Activated CD4-positive, alpha-beta memory T cell treated with anti-CD3 and anti-CD28 coated beads, Interleukin-2, amount 10 ng/mL, durations not matched to agents 7 days and 5 days (primary cell): ENCODE measurements at places on chromosomes 4 and X.

- no peak for DNase-seq
Measured at GRCh38 chrX:105150557-105150956, 69.9 kb downstream of the TEX13A start.

DNA sequence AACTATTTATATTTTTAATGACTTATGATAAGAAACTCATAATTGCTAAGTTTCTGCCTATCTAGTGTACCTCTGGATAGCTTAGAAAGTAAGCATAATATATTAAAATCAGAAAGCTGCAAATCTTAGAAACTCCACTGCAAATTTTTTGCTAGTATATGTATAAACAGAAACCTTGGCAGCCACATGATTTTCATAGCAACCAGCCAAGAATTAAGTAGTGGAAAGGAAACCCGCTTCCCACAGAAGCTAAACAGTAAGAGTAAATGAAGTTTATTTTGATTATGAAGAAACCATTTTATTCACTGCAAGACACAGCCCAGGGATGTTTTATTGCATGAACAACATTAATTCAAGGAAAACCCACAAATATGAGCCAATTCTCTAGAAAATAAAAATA lies 872.5 kb upstream of the ADGRL3 start:
- DNase-seq: no peak

GRCh38 chr4:73998040-73999011 lies at the start of gene CXCL5:
Gene CXCL5, minus strand, starts transcription at chr4:73998677. Its CDS starts 96 bp downstream, at chr4:73998581.
- no peak for DNase-seq

GRCh38 chr4:152304220-152304619 lies 231.7 kb downstream of the FBXW7 start:
- no peak for DNase-seq

- no peak for DNase-seq
Measured at GRCh38 chr4:26402458-26402857, 81.6 kb downstream of the RBPJ start.

- DNase-seq: no peak
Measured at GRCh38 chr4:8128100-8128856, 30.3 kb downstream of the ABLIM2 start.

- no peak for DNase-seq
Measured at GRCh38 chr4:123556526-123556925, 159.9 kb downstream of the SPRY1 start.

- no peak for DNase-seq
Measured at GRCh38 chrX:56804867-56805266, 75.8 kb downstream of the NBDY start.

GRCh38 chr4:115272185-115272584 lies 158.8 kb upstream of the NDST4 start:
- DNase-seq: no peak

DNA sequence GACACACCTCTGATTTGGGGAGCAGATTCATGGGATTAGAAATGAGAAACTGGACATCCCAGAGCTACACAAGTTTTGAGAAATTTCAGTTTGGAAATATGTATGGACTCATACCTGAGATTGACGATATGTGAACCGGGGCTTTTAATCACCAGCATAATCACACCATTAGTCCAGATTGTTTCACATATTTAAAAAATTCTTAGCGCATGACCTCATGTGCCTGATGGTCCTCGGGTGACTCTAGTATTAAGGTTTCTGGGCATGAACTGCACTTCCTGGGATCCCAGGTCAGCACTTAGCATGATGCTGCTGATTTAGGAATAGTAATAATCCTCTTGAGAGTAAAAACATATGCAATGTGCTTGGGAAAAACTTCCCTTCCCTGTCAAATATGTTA lies 91.9 kb upstream of the BCOR start:
- no peak for DNase-seq

DNA sequence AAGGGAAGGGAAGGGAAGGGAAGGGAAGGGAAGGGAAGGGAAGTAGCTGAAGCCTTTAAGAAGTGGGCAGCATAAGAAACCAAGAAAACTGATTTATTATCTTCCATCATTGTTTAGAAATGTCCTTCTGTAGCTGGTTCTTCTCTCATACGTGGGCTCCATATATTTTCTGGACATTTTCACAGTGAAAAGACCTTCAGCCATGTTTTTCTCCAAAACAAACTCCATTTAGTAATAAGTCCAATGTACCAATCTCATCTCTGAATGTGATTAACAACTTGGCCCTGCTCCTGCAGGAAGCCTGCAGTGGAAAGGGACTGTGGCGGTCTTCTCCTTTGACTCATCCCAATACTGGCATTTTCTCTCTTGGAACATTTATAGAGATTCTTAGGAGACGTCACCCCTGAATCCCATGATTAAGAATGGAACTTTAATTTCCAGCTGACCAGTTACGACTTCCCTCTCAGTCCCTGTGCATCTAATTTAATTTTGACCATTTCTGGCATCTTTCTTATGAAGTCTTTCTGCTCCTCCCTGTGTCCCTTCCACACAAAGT lies 96.6 kb upstream of the GUCY1A1 start:
- no peak for DNase-seq

GRCh38 chrX:108091878-108092291 lies 307 bp downstream of the ATG4A start:
- DNase-seq: no peak

DNA sequence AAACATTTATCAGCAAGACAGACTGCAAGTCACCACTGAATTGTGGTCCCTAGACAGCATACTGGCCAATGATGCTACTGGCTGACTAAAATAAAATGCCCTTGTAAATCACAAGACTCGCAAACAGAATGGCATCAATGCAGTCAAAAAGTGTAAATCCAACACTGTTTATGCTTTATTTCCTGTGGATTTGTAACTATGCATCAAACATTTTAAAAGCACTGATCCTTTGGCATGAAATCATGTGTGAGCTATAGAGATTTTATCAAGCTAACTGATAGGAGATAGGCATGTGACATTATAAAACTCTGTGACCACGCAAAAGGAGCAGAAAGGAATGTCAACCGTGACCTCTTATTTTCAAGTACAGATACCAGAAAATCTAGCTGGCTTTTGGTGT lies 20.8 kb downstream of the MBNL3 start:
- no peak for DNase-seq

DNA sequence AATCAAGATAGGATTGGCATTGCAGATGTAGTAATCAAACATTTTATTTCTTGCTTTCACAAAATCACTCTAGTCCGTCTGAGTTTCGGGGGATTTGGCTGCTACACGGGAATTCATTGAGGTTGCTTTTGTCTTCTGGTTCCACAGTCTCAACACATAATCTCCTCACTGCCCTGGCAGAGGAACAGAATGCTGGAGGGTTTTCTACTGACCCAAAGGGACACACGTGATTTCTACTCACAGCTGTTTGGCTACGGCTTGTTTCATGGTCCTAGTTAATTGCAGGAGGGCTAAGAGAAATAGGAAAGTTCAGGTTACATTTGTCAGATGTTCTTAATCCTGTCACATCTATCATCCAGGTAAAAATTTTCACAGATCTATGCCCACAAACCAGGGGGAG lies 1811.6 kb downstream of the ARAP2 start:
- DNase-seq: no peak

DNA sequence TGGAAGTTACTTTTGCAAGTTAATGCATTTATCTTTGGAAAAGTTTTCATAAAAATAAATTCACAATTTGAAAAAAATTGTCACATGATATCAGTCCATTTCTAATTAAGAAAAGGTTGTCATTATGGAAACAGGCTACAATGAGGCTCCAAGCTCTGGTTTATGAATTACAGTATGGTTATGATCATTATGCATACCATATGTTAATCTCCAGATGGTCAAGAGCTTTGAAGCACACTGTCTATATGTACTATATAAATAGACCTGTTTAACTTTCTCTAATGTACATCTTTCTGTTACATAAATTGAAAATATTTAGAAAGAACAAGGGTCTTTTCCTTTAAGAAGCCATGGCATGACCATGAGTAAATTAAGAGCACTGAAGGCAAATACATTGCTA lies 2338.8 kb downstream of the PCDH7 start:
- DNase-seq: no peak

DNA sequence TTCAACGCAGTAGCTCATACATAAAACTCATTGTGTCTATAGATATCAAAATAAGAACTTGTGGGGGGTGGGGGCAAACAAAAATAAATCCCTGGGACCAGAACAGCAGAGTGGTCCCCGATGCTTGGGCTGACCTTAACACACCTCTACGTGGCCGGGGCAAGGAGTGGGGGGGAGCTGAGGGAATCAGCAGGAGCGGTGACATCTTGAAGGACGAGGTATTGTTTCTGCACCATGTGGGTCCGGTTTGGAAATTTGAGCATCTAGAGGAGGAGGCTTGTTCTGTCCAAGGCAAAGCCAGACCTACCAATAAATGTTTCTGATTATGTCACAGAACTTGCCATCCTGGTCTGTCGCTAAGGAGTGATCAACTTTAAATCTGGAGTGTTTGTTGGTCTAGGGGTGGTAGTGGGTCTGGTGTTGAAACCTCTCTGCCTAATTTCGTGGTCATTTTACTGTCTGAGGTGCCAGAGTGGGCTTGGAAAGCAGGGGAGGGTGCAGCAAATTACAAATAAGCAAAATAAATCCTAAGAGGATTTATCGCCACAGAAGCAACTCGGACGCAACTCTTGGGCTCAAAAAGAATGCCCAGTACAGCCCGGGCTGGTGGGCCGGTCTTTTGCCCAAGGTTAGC lies 774 bp upstream of the RAPGEF2 start:
- DNase-seq: no peak

DNA sequence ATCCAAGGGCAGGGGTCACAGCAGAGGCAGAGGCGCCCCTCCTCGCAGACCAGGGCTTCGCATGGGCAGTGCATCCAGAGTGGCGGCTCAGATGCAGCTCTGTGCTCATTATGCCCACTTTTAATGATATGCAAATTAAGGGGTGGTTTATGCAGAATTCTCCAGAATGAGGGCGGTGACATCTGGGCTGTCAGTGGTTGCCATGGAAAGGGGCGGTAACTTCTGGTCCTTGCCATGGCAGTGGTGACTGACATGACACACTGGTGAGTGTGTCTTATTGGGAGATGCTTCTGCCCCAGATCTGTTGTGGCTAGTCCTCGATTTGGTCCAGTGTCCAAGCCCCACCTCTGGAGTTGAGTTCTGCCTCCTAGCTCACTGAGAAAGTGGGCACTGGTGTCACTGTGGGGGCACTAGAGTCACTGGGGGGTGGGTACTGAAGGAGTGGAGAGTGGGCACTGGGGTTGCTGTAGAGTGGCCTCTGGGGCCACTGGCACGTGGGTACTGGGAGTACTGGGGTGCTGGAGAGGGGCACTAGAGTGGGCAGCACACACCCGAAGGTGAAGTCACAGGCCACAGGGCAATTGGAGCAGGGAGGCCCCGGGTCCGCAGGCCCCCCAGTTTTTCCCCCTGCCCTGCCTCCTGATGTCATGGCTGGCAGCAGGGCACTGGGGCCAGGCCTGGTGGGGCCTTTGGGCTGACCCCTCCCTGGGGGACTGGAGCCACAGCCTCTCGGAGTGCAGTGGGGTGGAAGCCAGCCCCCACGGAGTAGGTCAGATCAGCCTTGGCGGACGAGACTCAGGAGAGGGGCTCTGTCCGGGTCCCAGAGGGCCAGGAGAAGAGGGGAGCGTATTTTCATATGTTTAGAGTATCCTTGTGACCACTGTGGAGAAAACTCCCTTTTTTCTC lies 98.6 kb upstream of the NKX1-1 start:
- DNase-seq: no peak

- no peak for DNase-seq
Measured at GRCh38 chrX:34467437-34467836, 189.6 kb downstream of the TMEM47 start.

GRCh38 chrX:16319929-16320328 lies 152.6 kb downstream of the MAGEB17 start:
- no peak for DNase-seq

GRCh38 chr4:157889788-157890187 lies 283.0 kb downstream of the GASK1B start:
- DNase-seq: no peak

DNA sequence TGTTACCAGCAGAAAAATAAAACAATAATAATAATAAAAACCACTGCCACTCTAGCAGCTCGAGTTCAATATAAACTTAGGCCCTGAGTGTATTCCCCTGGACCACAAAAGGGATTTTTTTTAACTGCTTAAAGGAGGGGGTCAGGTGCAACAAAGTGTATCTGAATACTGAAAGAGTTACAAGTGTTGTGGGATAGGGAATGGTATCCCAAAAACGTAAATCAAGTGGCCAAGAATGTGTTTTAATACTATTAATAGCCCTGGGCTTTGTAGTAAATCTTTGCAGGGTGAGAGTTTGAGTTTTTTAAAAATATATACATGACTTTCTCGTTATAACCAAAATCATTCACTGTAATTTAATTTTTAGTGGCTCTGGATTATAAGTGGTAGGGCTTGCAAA lies 860.1 kb upstream of the INTU start:
- DNase-seq: no peak

DNA sequence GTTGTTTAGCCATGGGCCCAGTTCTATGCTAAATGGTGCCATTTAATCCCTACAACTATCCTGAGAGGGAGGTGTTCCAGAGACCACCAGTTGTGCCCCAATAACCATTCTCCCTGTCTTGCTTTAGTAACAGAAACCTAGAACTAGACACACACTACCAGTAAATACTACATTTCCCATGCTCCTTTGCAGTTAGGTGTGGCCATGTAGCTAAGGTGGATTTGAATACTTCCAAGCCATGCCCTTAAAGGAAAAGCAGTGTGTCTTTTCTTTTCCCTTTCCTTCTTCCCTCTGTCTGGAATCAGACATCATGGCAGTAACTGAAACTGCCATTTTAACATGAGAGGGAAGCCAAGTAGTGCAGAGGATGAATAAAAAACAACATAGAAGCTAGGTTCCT lies 90.9 kb upstream of the TMEM33 start:
- no peak for DNase-seq

DNA sequence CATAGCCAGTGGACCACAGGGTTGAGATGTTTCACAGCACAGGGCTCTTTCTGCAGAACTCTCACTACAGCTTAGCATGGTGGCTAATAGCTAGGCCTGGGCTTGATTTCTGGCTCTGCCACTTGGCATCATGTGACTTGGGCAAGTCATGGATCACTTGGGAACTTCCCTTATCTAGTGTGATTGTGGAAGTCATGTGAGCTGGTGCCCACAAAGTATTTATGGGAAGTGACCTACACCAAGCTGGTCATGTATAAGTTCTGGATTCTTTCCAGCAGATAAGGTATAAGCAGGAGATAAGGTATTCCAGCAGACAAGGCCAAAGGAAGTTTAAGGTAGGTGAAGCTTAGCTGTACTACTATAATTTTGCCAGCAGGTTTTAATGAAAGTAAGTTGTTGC lies 61.0 kb downstream of the REELD1 start:
- DNase-seq: no peak

DNA sequence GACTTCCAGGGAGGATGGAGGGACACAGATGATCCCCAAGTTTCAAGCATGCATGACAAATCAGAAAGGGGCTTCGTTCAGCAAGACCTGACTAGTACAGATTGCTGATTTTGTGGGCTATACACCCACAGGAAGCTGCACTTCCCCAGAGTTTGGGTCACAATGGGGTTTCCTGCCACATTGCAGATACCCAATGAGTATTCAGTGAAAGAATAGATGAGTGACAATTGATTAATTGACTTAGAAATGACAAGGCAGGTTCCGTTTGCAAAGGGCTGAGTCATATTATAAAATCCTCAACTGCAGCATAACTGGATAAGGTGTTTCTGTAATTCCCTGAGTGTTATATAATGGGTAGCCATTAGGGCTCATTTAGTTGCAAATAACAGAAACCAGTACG lies 146.6 kb upstream of the TBL1X start:
- peak; percentile 64 for DNase-seq
